ENCODE measurements at places on chromosomes 1 and 21.
A peak's percentile ranks its signal among the peaks of the same experiment; 100 is the strongest.

- DNase-seq = no peak
Measured at GRCh38 chr1:93448983-93449804, 1.3 kb downstream of the FNBP1L start.

- peak; percentile 61 for DNase-seq
Measured at GRCh38 chr1:224786533-224787250, 142.8 kb upstream of the DNAH14 start.

- no peak for DNase-seq
Measured at GRCh38 chr1:93106226-93106625, 27.1 kb downstream of the MTF2 start.

- DNase-seq = no peak
Measured at GRCh38 chr1:226733876-226734275, 5.2 kb downstream of the ITPKB start.

DNA sequence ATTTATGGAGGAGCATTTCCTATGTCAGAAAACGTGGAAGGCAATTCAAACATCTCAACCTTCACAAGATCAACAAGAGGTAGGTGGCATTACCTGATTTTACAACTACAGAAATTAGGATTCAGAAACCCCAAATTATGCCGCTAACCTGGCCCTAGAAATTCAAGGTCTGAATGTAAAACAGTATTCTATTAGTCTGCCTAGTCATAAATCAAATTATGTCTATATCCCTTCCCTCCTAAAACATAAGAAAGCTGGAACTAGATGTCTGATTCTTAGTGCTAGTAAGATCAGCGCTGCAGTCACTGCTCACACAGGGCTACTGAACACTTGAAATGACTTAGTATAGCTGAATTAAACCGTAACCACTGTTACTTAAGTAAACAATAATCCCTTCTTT, 1.4 kb downstream of the TOMM20 start:
- no peak for DNase-seq

GRCh38 chr1:9293533-9294404, 1.1 kb downstream of the SPSB1 start:
- no peak for DNase-seq

DNA sequence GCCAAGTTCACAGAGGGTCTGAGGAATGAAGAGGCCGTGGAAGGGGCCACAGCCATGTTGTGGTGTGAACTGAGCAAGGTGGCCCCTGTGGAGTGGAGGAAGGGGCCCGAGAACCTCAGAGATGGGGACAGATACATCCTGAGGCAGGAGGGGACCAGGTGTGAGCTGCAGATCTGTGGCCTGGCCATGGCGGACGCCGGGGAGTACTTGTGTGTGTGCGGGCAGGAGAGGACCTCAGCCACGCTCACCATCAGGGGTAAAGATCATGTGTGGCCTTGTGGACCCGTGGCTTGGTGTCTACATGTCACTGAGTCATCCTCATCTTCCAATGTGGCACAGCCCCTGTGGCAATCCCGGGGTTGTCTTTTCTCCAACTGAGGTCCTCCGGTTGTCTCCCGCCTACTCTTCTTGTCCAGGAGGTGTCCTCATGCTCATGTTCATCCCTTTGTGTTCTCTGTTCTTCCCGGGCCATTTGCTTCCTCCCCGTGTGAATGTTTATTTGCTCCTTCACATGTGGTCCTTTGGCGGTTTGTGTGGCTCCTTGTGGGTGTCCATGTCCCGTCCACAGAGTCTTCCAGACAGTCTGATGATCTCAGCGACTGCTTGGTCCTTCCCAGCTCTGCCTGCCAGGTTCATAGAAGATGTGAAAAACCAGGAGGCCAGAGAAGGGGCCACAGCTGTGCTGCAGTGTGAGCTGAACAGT, 84.2 kb downstream of the OBSCN start:
- DNase-seq = no peak

DNA sequence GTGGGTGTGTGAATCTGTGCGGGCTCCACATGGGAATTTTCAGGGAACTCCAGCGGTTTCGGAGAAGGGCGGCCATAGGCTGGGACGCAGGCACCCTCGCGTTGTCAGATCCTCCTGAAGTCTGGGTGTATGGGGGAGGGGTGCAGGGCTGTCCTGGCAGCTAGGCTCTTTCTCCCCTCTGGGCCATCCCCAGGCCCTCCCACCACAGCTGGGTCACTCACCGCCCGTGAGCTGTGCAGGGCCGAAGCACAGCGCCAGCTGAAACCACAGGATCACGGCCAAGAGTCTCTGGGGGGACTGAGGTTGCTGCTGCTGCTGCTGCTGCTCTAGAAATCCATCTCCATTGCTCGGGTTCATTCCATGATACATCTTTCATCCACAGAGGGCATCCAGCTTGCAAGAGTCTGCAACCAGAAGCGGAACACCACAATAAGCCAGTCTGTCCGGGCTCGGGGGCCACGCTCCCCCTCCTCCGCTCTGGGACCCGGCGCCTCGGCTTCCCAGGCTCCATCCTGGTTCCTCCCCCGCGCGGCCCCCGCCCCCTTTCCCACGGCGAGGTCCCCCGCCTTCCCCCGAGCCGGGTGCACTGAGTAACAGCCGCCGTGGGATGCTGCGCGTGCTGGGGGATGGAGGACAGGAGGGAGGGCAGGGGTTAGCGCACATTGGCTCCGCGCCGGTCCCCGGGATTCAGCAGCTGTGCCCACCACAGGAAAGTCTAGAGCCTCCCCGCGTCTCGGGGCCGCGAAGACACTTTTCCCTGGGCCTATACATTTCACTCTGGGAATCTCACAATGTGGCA, 720 bp downstream of the SUSD4 start:
- DNase-seq = peak; percentile 15

- DNase-seq = no peak
Measured at GRCh38 chr1:119004129-119004527, 16.0 kb upstream of the TBX15 start.

GRCh38 chr1:54570161-54570560, 22.1 kb downstream of the ACOT11 start:
- no peak for DNase-seq

- no peak for DNase-seq
Measured at GRCh38 chr1:82880506-82880905, 1079.8 kb downstream of the ADGRL2 start.

- DNase-seq = no peak
Measured at GRCh38 chr1:219797009-219797408, 131.3 kb downstream of the SLC30A10 start.

DNA sequence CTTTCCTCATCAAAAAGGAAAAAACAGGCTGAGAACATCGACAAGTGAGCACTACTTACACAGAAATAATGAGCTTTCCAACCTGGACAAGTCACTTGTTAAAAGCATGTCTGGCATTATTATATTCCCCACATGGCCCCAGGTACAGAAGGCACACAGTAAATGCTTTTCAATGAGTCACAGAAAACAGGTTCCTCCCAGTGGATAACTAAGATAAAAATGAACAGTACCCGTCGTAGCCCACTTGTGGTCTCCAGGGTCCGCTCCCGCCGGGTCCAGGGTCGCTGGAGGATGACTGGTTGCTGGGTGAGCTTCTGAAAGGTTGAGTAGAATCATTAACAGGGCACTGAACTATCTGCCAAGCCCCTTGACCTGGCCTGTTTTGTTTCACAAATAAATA, 186.6 kb downstream of the SIPA1L2 start:
- no peak for DNase-seq

GRCh38 chr21:38350684-38351083, 93.9 kb downstream of the KCNJ15 start:
- DNase-seq = no peak

DNA sequence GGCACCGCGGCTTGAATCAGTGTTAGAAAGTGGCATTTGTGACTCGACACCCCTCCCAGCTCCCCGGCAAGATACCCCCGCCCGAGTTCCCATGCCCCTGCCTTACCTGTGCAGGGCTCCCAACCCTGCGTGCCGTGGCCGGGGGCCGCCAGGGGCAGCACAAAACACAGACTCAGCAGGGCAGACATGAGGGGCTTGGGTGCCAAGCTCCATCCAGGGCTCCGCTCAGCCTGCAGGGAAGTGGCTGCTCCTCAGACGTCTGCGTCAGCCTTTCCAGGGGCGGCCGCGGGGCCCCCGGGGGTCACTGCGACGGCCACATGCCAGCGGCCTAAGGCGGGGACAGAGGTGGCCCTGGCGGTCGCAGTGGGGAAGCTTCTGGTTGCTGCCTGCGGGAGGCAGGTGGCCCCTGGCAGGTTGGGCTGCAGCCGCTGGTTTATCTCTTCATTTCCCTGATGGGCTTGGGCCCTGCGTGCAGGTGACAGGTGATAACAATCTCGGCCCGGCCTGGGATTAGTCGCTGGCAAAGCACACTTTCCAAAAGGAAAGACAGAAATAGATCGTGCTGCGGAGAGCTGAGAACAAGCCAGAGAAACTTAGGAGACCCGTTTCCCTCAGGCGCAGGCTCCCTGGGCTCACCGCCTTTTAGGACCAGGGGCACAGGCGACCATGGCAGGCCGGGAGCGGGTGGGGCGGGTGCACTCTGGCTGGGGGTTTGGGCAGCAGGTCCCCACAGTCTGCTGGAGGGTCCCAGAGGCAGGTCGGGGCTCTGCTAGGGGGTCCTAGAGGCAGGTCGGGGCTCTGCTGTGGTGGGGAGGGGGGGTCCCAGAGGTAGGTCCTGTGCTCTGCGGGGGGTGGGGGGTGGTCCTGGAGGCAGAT, at the start of gene TSPEAR:
TSPEAR (minus strand) TSS at position 246 of the 876 bp plus-strand sequence; CDS start at position 188, 58 bp downstream.
- no peak for DNase-seq

GRCh38 chr1:53377438-53377841, 49.6 kb upstream of the LRP8 start:
- DNase-seq = no peak

DNA sequence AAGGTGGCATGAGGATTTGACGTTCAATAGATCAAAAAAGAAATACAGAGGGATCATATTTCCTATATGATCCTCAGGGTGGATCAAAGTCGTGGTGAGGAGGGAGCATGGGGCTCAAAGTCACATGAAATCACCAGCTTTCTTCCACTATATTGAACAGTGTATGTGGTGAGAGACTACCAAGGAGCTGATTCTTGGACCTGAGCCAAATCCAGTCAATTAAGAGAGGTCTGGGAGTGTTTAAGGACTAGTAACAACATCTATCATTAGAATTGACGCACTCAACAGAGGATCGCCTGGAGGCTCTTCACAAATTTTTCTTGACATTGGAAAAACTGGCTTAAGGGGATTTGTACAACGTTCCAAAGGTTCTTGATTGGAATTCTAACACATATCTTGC, 267.7 kb upstream of the PROX1 start:
- no peak for DNase-seq

DNA sequence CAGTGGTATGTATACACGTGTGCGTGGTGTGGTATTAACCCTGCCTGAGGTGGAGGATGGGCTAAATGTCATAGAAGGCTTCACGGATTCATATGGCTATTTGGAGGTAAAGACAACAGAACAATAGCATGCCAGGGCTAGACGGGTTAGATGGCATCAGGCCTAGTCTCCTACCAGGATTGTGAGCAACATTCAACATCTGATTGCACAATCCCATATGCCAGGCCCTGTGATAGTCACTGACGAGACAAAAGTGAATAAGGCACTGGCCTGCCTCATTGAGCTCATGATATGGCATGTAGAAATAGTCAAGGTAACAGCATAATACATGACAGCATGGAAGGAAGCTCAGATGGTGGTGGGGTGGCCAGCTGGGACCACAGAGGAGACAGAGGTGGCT, 167.1 kb upstream of the BEND5 start:
- DNase-seq = no peak

GRCh38 chr21:39196310-39196709, 13.1 kb upstream of the PSMG1 start:
- no peak for DNase-seq

GRCh38 chr21:42313501-42313969, 1.7 kb downstream of the TFF3 start:
- DNase-seq = no peak

GRCh38 chr21:38639571-38640354, 141.5 kb upstream of the ERG start:
- no peak for DNase-seq

- DNase-seq = peak; percentile 52
Measured at GRCh38 chr1:59063501-59063900, 233.4 kb upstream of the FGGY start.

DNA sequence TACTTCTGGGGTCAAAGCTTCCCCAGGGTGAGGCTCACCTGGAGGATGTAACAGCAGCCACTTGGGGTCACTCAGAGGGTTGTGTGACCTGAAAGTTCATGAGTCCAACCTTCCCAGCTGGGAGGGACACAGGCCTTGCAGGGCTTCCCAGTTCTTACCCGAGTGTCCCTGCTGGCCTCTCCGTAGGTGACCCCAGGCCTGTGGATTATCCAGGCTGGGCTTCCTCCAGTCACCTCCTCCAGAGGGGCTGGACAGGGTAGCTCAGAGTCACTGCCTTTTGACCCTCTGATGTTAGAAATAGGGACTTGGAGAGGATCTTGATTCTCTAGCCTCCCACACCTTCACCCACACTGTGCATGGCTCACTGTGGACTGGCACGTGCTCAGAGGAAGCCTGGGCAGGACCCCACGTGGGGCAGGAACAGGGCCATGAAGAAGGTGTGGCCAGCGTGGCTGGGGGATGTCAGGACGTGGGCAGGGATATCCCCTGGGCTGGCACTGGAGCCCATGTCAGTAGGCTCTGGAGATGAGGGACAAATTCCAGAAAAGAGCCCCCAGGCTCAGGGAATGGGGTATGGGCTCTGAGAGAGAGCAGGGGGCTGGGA, 131.8 kb downstream of the ACTL8 start:
- no peak for DNase-seq

DNA sequence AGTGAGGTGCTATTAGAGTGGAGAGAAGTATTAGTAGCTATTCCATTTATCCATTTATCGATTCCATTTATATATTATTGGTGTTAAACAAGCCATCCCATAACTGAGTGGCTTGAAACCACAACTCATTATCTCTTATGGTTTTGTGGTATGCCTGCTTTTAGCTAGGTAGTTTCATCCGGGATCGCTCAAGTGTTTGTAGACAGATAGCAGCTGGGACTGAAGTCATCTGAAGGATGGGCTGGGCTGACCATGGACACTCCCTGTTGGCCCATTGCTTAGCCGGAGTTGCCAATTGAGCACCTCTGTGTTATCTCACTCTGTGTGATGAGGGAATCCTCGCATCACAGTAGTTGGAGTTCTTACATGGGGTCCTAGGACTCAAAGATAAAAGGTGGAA, 622.5 kb downstream of the PLA2G4A start:
- DNase-seq = no peak

GRCh38 chr1:31585736-31586365, 9.5 kb downstream of the TINAGL1 start:
- no peak for DNase-seq

DNA sequence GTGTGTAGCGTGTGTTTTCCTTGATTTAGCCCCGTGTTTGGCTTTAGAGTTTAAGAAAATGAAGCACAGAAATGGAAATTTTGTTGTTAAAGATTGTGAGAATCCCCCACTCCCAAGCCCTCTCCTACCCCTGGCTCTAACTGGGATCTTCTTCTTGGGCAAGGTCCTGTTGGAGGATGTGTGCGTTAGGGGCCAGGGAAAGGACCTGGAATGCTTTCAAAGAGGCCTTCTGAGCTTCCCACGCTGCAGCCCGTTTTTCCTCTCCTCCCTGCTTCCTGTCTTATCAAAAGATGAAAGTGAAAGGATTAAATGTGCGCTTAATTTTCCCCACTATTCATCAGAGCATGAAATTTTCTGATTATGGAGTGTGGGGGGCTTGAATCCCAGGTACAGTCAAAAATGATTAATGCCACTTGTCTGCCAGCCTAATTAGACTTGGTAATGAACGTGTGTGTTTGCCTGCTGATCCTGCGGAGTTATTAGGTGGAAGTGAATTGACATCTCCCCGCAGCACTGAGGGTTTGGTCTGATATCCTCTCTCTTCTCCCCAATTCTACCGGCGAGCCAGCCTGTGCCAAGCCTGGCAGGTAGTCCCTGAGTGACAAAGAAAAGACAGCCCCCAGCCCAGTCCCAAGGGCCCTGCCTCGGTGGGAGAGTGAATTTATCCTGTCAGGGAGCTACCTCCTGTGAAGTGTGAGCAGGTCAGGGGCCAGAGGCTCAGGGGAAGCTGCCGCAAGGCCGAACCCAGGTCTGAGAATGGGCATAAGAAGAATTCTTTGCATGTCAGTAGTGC, 4.9 kb downstream of the RASSF5 start:
- no peak for DNase-seq
